ENCODE measurements at places on chromosomes 11 and 22.

- DNase-seq = no peak
Observed at GRCh38 chr11:19558189-19558986, 154.2 kb upstream of the NAV2 start.

GRCh38 chr11:35836205-35836604 is 107.7 kb upstream of the LDLRAD3 start:
- no peak for DNase-seq

GRCh38 chr11:93783765-93784144 is 327 bp upstream of the MED17 start:
- no peak for DNase-seq

GRCh38 chr11:94151903-94152677 is 23.4 kb downstream of the PANX1 start:
- peak; percentile 65 for DNase-seq

- DNase-seq = no peak
Observed at GRCh38 chr11:36212564-36213392, 76.4 kb downstream of the COMMD9 start.

DNA sequence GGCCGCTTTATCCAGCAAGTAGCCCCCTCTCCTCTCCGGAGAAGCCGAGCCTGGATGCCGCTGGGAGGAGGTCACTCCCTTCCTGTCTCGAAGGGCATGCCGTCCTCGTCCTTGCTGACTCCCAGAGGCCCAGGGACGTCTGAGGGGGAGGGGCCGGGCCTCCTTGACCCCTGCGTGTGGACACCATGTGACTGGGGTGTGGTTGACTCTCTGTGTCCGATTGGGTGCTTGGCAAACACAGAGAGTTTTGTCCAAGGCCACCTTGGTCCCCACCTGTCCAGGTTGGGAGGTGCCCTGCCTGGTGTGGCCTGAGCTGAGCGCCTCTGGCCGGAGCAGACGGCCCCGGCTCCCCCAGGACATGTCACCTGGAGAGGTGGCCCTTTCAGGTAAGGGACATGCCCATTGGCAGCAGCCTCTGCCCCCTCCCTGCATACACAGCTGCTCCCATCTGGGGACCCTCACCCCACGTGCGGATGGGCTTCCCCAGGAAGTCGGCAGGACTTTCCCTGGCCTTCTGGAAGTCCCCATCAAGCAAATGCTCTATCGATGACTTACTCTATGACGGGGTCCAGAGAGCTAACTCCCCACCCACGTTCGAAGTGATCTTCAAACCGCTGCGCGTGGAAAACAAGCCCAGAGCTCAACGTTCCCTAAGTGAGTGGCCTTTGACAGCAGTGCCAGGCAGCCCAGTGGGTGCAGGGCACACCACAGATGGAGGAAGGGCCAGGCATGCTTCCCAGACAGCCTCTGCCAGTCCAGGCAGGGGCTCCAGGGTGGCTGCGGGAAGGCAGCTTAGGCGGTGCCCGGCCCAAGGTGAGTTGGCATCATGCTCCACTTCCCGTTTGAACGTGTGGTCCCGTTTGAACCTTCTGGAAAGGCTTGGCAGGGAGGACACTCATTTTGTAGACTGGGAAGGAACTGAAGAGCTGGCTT is at the start of gene SMIM38:
Gene SMIM38 (plus strand): TSS at position 634 of the 933 bp plus-strand sequence. CDS start 1,912 bp downstream, outside the sequence.
- no peak for DNase-seq

- DNase-seq = peak; percentile 91
Observed at GRCh38 chr11:64331569-64332371, 8.2 kb upstream of the CCDC88B start.

DNA sequence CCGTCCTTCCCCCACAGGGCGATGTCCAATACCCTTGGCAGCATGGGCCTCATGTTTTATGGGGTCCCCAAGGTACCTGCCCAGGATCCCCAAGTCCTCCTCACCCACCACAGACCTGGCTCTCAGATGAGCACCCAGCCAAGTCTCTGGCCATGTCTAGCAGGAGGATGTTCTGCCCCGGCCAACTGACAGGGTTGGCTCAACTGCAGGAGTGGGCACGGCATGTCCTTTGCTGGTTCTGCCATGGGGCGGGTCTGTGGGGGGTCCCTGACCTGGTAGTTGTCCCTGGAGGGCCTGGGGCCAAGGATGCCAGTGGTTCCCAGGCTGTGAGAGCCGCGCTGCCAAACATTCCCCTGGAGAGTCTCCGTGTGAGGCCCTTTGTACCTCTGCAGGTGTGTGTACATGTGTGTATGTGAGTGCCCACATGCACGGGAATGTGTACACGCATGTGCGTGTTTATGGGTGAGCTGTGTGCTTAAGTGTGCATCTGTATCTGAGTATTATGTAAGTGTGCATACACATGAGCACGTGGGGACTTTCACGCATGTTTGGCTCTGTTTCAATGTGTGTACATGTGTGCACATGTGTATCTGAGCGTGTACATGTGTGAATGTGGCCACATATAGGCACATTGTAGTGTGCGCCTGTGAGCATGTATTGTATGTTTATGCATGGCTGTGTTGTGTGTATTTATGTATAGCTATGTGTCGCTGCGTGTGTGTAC is 85.5 kb downstream of the KCNQ1 start:
- DNase-seq = no peak

GRCh38 chr11:77705876-77706579 is 68.4 kb upstream of the CLNS1A start:
- DNase-seq = no peak

GRCh38 chr11:27248576-27249509 is 114.2 kb downstream of the CCDC34 start:
- DNase-seq = no peak
